DMS 273 treated with DMSO at 0.1 percent for 48 hours (cell line): ENCODE measurements at places on chromosomes 16 and 17.

- DNase-seq: no peak
These were observed 204.1 kb upstream of the SALL1 start for GRCh38 chr16:51355195-51355594.

- DNase-seq: no peak
These were observed 55.7 kb downstream of the TAOK1 start for GRCh38 chr17:29445844-29446243.

DNA sequence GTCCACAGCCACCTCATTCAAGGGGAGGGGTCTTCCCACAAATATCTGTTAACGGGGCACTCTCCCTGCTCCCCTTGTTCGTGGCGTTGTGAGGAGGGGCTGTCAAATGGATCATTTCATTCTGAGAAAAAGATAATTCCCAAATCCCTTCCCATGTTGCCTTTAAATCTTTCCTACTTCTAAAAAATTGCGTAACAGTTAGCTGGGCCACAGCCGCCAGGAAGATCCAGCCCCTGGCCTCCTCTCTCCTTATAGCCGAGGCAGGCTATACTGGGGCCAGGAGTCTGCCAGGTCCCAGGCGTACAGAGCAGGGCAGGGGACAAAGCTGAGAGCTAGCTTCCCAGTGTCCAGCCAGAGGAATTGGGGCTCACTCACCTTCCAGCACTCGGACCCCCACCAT is 430 bp downstream of the C16orf89 start:
- no peak for DNase-seq

- no peak for DNase-seq
These were observed 11.6 kb downstream of the MYBBP1A start for GRCh38 chr17:4543557-4544026.

DNA sequence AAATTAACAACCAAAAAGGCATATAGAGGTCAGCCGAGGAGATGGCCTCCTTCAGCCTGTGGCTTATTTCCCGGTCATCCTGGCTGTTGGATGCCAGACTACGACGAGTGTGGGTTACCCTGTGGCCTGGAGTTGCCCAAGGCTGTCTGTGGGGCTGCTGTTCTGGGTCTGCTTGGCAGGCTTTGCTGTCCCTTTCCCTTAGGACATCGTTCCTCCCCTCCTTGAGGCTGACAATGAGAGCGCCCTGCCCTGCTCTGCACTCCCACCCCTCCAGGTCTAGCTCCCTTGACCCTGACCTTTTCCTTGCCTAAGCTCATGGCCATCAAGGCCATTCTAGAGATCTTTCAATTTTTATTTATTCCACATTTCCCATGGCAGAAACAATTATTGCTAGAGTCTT is 1.9 kb upstream of the CBFB start:
- no peak for DNase-seq

DNA sequence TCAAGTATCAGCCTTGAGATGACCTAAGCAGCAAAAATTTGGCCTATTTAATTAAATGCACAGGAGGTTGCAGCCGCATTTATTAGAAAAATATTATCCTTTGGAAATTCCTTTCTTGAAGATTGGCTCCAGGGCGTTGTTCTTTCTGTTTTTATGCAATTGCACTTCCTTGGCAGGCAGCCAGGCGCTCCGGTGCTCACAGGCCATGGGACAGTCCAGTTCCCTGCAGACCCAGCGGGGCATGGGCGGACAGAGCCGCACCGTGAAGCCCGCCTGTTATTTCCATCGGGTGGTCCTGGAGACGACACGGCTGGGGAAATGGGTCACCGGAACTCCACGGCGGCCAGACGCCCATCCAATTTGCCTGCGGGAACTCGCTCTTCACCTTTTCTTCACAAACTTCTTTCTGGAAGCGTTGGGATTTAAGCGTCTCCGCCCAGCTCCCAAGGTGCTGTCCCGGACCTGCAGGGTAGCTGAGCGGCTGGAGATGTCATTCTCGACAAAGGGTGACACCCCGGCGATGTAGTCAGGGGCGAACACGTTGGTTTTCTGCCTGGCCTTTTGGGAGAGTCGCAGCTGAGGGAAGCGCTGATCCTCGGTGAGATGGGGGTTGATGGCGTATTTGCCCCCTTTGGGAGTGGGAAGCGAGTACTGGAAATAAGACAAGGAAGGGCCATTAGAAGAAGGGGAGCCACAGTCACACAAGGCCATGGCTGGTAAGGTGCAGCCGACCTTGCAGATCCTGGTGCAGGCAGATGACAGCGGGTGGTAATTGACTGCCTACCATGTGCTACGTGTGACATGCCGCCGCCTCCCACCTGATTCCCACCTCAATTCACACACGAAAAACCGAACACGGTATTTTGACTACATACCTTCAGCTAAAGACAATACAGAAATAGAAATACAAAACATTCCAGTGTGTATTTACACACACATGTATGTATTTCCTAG is 12.5 kb downstream of the NOB1 start:
- DNase-seq: no peak

DNA sequence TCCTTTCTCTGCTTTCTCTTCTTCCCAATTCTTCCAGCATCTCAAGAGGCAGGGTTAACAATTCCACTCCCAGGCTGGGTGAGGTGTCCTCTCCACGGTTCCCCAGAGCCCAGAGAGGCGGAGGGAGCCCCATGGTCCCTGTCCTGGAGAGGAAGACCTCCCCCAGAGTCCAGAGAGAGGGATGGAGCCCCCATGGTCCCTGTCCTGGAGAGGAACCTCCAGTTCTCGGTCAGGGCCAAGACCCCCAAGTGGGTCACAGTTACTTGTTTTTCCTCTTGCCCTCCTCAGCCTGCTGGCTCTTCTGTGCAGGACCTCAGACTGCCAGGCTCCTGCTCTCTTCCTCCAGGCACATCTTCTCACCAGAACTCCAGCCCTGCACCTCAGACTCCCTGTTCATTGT is 135.2 kb downstream of the RPTOR start:
- DNase-seq: no peak

DNA sequence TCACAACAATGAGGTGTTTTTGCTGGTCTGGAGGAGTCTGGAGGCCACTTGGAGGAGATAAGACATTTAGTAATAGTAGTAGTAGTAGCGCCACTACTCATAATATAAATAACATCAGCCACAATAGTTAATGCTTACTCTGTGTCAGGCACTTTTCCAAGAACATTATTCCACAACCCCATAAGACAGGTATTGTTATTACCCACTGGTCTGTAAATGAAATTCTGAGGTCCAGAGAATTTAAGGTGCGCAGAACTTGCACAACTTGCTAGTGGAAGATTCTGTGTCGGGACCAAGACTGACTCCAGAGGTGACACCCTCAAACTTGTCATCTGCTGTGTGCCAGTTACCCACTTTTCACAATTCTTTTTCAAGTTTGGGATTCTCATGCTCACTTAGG is 106.5 kb downstream of the MRM1 start:
- no peak for DNase-seq

DNA sequence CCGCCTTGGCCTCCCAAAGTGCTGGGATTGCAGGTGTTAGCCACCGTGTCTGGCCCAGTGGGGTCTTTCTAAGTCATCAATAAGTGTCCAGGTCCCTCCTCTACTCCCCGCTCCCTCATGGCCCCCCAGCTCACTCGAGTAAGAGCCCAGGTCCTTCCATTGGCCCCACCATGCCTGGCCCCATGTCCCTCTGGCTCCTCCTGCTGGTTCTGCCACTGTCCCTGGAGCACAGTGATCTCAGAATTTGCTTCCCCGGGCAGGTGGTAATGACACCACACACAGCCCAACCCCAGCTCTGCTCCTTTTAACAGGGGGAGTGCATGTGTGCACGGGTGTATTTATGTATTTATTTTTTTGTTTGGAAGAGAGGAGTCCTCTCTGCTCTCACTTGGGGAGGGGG is 19.6 kb downstream of the MGAT5B start:
- DNase-seq: no peak

DNA sequence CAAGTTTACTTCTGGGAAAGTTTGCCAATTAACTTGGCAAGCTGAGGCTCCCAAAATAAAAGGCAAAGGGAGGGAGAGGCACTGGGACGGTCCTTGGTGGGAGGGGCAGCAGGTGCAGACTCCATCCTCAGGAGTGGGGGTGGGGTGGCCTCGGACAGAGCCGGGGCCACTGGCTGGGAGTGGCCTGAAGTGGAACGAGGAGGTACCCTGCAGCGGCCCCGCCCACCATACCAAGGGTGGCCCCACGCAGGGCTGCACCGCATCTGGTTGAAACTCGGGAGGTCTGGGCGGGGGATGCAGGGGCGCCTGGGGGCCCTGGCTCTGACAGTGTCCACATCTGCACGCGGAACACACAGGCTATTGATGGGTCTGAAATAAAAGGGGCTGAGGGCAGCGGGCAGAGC is 42.4 kb upstream of the SLC38A10 start:
- DNase-seq: no peak

DNA sequence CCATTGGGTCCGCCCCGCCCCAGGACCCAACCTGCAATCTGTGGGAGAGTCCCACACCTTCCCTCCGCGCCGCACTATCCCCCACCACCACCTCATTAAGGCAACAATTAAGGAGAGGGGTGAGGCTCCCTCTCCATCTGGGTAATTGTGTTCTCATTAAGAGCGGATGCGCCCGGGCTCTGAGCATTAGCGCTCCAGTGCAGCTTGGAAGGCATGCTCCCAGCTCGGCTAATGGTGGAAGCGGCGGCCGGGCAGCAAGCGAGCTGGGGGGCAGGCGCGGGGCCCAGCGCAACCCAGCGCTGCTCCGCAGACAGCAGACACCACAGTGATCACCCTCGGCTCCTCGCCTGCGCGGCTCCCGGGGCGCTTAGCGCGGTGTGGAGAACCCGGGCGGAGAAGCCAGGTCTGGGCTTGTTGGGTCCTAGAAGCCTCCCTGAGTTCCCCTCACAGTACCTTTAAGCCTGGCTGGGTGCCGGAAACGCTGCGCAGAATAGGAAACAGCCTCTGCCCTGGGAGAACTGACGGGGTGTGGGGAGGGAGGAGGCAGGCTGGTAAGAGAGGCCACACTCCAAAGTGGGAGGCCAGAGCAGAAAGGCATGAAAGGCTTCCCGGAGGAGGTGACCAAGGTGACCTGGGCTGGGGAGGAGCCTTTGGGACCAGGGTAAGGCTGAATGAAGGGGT is 6.4 kb downstream of the CBLN1 start:
- DNase-seq: no peak

DNA sequence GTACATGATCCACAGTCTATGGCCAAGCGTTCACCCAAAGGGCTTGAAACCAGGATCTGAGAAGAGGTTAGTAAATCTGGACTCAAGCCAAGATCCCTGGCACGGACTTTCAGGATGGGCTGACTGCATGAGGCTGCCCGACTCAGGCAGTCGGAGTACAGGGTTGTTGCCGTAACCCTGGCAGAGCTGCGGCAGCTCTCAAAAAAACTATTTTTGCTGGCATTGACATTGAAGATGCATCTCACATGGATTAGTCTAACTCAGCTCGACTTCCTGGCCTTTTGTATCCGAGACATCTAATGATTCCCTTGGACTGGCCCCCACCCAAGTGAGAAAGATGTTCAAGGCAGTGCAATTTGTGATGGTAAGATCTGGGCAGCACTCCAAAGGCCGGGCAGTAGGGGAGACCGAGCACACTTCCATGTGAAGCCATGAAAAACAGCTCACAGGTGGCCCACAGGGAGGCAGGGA is 6.2 kb downstream of the SLC47A1 start:
- no peak for DNase-seq
